Stimulated activated CD8-positive, alpha-beta memory T cell treated with anti-CD3 and anti-CD28 coated beads, Interleukin-15, amount 100 ng/mL, for 1 hour (primary cell): ENCODE measurements at places on chromosomes 2 and 18.

- no peak for DNase-seq
These were observed 902 bp downstream of the SS18 start for GRCh38 chr18:26089293-26090129.

DNA sequence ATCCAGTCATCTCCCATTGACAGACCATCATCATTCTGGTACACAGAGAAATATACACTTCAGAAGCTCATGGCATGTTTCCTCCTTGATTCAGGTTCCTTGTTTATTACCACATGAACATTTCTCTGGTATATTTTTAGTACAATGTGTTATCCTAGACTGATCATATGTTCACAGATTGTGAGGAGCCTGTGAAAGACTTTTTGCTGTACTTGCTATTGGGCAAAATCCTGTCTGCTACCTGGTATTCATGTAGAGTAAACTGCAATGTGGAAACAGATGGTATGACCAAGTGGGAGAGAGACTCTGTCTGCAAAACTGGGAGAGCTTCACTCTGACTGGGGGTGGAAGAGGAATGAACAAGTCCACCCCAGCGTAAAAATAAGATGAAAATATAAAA is 657.2 kb downstream of the IRS1 start:
- no peak for DNase-seq

DNA sequence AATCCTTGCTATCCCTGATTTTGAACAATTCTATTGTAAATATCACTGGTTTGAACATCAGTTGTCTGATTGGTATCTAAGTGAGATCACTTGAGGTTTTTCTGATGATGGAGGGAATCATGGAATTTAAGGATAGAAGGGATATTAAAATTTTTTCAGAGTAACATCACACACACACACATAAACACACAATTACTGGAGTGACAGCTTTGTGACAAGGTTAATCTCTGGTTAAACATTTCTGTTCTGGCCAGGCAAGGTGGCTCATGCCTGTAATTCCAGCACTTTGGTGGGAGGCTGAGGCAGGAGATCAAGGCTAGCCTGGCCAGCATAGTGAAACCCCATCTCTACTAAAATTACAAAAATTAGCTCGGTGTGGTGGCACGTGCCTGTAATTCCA is 85.3 kb downstream of the SOCS6 start:
- no peak for DNase-seq

- DNase-seq = no peak
These were observed 206.3 kb upstream of the HAAO start for GRCh38 chr2:42998721-42999120.

- DNase-seq = no peak
These were observed 62.1 kb downstream of the CCDC148 start for GRCh38 chr2:158394453-158394852.

GRCh38 chr2:50591642-50592041 is 440.3 kb downstream of the NRXN1 start:
- DNase-seq = no peak

- no peak for DNase-seq
These were observed 231.7 kb upstream of the CCDC150 start for GRCh38 chr2:196407675-196408264.

DNA sequence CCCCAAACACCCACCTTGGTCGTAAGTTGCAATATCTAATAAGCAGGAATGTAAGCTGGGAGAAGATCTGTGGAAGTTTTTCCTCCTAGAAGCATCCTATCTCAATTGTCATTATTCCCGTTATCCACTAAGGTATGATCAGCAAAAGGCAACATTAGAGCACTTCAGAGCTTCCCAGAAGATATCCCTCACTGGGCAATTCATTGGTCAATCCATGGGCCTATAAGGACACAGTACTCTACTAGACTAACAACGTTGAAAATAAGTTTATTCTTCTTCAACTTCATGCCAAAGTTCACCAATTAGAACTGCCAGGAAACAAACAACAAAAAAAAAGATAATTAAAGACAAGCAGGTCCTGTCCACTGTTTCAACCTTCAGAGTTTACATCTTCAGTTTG is 433.0 kb upstream of the POU3F3 start:
- DNase-seq = no peak

DNA sequence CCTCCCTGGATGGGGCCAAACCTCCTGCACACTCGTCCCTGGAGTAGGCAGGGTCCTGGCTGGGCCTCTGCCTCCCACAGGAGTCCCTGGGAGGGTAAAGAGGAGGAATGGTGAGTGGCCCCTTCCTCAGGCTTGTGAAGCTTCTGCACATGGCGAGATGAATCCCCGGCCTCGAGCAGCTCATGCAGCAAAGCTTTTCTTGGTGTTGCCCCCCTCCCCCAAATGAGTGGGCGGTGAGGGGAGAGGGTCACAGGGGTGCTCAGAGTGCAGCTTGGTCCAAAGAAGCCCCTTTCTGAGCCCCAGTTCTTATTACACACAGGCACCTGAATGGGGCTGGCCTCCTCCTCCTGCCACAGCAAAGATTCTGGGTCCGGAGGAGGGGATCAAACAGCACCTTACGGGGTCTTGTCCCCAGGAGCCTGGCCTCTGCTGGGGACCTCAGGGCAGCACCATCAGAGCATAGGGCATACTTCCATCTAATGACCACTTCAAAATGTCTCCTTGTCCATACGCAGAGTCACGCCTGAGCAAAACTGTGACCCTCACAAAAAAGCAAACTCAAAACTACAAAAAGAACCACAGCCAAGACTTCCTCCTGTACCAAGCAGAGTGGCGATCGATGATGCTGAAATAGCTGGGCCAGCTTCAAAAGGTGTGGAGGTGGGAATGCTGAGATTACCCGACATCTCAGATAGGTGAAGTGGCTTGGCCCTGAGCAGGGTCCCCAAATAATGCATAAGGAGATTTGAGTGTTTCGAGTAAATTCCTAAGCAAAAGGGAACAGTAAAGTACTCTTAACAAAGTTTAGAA is 148.4 kb upstream of the TWIST2 start:
- no peak for DNase-seq

DNA sequence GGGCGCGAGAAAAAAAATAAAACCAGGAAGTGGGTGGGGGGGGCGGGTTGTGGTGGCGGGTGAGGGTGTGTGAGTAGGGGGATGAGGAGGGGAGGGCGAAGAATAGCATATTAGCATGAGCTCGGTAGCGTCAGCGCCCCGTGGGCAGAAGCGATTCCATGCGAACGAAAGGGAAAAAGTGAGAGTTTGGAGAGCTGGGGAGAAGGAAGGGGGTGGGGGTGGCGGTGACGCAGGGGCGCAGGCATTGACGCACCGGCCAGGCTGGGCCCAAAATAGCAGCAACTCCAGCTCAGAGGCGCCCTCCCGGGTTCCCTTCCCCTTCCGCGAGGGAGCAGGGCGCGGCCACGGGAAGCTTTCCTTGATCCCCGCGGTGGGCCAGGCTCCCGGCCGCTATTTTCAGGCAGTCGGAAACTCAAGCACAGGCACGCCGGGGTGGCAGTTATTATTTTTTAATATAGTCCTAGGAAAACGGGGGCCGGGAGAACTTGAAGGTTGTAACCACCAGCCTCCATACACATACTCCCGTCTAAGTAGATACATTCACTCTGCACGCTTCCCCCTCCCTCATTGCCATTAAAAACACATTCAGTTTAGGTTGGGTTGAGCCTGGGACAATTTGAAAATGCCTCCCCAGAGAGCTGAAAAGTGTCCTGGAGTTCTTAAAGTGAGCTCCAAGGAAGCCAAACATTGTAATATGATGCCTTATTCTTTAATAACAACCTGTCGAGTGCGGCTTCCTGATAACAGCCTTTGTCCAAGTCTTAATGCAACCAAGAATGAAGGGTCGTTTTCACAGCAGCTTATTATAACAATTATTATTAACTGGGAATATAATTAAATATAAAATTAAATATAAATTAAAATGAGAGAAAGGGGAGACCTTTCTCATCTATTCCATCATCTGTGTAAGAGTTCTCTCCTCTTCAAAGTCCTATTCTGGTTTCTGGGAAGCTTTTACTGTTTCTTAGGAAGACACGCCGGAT is 2.3 kb upstream of the NR4A2 start:
- DNase-seq = peak; percentile 76
